ENCODE measurements at places on chromosomes 1 and 21.

DNA sequence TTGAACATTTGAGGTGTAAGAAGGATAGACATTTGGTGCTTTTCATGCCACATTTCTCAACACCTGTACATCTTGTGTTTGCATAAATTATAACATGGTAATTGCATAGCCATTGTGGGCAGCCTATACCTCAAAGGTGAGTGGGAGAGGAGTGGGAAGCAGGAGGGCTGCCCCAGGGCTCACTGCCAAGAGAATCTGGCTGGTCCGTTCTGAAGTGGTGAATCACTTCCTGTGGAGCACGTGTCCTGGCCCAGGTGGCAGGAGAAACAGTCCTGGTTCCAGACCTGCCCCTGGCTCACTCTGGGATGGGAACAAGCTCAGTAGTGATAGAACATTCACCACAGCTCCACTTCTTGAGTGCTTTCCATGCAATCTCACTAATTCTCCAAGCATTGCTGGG lies 11.6 kb upstream of the OLFML2B start:
- no peak for DNase-seq

GRCh38 chr1:59062743-59063142 lies 234.2 kb upstream of the FGGY start:
- DNase-seq = no peak

- DNase-seq = no peak
These were observed 10.9 kb upstream of the RGS2 start for GRCh38 chr1:192797891-192798290.

- no peak for DNase-seq
These were observed 94.5 kb downstream of the SYT2 start for GRCh38 chr1:202615501-202616354.

DNA sequence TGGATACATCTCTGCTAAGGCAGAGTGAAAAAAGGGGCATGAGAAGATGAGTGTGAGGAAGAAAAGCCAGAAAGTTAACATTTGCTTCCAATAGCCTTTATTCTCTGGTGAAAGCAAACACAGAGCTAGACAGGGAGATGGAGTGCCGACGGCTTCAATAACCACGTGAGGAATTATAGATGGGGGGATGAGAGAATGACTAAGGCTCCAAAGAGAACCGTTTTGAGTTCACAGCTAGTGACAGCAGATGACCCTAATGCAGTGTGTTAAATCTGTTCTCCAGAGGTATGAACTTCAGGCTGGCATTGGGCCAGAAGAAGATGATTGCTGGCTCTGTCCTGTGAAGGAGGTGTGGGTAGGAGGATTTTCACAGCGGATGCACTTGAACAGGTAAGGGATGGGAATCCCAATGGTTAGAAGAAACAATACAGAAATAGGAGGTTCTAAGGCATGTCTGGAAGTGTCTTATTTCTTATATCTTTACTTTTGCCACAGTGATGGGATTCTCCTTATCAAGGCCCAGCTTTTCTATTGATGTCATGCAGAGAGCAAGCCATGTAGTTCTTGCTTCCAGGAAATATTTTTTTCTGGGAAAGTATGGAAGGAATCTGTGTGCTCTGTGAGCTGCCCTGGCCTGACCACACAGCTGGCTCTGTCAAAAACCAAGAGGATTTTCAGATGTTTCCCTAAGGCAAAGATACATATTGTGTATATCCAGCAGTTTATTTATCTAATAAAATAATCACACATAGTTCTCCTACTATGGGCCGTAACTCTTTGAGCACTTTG lies 573.8 kb downstream of the LTN1 start:
- no peak for DNase-seq

Measured in stimulated activated CD4-positive, alpha-beta T cell treated with anti-CD3 and anti-CD28 coated beads, Interleukin-1b, Interleukin-23, amount 100 ng/mL, for 4 hours (primary cell).